GM23248 (cell line): ENCODE measurements at places on chromosomes 12 and 14.
A peak's percentile ranks its signal among the peaks of the same experiment; 100 is the strongest.

- no peak for DNase-seq
Observed at GRCh38 chr12:121620333-121620891, 5.9 kb upstream of the ORAI1 start.

- no peak for DNase-seq
Observed at GRCh38 chr14:102387086-102387485, 24.3 kb downstream of the TECPR2 start.

DNA sequence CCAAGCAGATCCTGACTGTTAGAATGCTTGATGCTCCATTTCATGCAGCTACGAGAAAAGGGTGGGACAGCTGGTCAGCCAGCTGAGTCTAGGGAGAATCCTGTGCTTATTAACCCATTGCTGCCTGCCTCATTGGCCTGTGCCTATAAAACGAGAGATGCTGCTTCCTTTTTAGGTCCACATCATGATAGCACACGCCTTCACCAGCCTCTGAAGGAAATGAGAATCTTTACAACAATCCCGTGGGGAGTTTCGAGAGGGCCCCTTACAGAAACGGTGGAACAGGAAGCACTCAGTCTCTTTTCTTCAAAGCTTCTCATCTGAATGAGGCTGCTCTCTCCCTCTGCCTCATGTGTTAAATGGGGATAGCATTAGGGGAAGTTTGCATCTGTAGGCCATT, 147.3 kb upstream of the RFLNA start:
- DNase-seq, result no peak

- DNase-seq, result no peak
Observed at GRCh38 chr12:28967426-28967825, 181.7 kb upstream of the FAR2 start.

DNA sequence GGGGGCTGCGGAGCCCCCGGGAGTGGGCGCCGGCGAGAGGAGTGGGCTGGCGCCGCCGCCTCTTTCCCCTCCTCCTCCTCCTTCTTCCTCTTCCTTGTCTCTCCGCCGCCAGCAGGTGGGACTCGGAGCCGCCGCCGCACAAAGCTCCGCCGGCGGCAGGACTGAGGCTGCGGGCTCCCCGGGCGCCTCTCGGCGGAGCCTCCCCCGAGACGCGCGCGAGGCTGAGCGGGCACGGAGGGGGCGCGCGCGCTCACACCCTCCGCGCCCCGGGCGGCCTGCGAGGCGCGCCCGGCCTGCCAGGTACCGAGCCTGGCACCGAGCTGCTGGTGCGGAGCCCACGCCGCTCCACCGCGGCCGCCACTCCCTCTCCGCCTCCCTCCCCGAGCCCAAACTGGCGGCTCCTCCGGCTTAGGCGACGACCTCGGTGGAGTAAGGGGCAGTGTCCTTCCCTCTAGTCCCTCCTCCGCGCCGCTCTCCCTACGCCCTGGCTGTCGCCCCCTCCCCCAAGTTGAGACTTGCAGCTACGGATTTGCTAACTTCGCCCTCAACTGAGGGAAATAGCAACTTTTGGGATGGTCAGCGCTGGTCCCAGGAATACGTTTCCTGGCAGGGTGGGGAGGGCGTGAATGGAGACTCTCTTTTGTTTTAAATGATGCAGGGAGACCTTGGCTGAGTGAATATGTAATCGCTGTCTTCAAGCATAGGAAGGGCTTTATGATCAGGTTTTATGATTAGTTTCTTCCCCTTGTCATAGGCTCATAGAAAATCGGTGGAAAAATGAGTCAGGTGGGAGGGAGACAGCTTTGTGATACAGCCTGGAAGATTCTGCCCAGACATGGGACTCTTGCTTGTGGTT, 199.5 kb upstream of the CAND1 start:
- peak; percentile 37 for DNase-seq

- DNase-seq, result peak; percentile 56
Observed at GRCh38 chr14:99192028-99192621, 79.9 kb downstream of the BCL11B start.

DNA sequence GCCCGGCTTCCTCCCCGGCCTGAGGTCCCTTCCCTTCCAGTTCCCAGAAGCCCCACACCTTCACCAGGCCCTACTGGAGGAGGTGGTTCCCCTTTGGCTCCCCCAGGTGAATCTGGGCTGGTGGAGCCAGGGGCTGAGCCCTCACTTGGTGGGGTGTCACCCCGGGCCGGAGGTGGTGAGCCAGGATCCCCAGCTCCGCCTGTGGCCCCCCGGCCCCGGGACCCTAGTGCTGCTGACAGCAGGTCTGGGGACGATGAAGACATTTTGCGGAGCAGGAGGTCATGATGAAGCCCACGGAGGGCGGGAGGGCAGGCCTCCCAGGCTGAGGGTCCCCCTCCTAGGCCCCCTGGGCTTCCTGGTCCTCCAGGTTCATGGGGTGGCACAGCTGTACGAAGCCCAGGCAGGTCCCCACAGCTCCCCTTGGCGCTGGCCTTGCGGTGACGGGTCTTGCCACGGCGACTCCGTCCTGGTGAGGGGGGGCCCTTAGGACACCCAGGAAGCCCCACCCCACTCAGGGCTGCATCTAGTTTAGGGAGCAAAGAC, 16.6 kb downstream of the MAP3K12 start:
- no peak for DNase-seq

DNA sequence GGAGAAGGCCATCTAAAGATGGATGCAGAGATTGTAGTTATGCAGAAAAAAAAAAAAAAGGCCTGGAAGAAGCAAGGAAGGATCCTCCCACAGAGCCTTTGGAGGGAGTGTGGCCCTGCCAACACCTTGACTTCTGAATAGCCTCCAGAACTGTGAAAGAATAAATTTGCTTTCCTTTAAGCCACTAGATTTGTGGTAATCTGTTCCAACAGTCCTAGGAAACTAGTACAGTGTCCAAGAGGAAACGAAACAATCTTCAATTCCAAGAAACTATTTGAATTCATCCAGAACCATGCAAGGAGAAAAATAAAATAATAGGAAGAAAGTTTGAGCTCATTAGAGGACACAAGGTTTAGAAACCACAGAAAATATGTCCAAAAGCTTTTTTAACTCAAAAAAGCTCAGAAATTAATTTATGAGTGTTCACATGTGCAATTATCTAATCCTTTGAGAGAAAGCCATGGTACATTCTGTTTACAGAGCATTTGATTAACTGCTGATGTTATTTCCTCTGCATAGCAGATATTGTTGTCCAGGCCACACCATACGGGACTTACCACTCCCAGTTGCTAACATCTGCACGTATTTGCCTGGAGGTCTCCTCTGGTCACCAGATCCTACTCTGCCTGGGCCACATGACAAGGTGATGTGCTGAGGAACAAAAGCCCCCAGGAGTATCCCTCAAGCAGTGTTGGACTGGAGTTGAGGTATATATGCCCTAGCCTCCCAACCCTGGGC, 30.0 kb upstream of the STAB2 start:
- no peak for DNase-seq

- DNase-seq, result no peak
Observed at GRCh38 chr12:104012331-104012730, 37.7 kb downstream of the GLT8D2 start.

- peak; percentile 69 for DNase-seq
Observed at GRCh38 chr12:57765003-57765697, 1.7 kb downstream of the CYP27B1 start.

DNA sequence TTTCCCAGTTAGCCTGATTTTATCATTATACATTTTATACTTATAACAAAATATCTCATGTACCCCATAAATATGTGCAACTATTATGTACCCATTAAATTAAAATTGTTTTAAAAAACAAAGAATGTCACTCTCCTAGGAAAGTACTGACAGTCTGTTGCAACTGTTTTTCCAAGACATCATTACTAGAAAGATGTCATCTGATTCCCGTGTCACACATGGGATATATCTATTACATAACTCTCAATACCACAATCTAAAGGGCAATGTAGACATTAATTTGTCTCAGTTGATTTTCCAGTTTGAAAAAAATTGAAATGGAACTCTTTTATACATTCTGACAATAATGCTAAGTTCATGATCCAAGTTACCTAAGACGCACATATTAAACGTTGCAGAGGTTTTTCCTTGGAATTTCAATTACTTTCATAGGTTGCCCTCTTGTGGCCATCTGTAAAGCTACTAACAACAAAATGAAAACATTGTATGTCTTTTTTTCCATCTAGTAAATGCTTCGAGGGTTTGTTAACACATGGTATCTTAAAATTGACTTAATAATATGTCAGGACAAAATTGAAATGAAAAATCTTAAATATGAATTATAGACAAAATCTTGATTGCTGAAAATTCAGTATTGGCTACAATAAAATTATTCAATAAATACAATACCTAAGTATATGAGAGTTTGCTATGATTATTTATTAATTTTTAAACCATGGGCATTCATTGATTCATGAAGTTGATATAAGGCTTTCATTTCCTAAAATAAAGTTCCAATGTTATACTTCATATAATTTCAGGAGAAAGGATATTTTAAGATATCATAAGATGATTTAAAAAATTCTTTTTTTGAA, 131.6 kb downstream of the PPFIA2 start:
- DNase-seq, result peak; percentile 77

GRCh38 chr12:42426746-42427145, 100.8 kb downstream of the PPHLN1 start:
- peak; percentile 51 for DNase-seq

- DNase-seq, result no peak
Observed at GRCh38 chr12:51937926-51938325, 13.6 kb upstream of the ACVR1B start.

- DNase-seq, result no peak
Observed at GRCh38 chr14:76431538-76431937, 55.6 kb downstream of the ESRRB start.

- no peak for DNase-seq
Observed at GRCh38 chr12:58347188-58347587, 405.8 kb downstream of the ATP23 start.

DNA sequence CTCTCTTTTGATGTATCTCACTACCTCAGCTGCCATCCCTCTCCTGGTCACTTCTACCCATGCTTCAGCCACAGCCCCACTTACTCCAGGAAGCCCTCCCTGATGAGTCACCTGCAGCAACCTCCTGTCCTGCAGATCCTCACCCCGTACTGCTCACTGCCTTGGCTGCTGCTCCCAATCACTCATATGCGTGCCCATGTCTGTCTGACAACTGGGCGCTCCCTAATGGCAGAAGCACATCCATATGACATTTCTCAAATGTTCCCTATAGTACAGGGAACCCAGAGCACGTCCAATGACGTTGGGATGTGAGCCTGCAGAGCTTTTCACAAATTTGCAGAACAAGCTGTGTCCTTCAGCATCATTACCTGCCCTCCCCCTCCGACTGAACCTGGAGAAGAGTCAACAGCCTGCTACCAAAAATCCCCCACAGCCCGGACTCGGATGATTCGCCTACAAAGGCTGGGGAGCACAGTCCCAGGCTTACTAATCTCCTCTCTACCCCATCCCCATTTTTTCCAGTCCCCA, 90.0 kb downstream of the SINHCAF start:
- DNase-seq, result no peak

DNA sequence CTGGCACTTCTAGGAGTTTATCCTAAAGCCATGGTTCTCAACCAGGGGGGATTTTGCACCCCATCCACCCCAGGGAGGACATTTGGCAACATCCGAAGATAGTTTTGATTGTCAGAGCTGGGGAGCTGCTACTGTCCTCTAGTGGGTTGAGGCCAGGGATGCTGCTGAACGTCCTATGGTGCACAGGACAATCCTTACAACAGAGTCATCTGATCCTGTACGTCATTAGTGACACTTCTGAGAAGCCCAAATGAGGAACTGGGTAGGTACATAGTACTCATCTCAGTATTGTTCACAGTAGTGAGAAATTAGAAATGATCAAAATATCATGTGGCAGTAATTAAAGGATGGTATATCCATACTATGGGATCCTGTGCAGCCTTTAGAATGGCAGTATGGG, 185.1 kb downstream of the CHST11 start:
- DNase-seq, result no peak

GRCh38 chr14:101446387-101446969, 114.8 kb upstream of the DIO3 start:
- DNase-seq, result no peak

- DNase-seq, result peak; percentile 80
Observed at GRCh38 chr12:116539905-116540482, 19.2 kb upstream of the MAP1LC3B2 start.

- DNase-seq, result no peak
Observed at GRCh38 chr12:124605150-124605882, 37.9 kb upstream of the NCOR2 start.

DNA sequence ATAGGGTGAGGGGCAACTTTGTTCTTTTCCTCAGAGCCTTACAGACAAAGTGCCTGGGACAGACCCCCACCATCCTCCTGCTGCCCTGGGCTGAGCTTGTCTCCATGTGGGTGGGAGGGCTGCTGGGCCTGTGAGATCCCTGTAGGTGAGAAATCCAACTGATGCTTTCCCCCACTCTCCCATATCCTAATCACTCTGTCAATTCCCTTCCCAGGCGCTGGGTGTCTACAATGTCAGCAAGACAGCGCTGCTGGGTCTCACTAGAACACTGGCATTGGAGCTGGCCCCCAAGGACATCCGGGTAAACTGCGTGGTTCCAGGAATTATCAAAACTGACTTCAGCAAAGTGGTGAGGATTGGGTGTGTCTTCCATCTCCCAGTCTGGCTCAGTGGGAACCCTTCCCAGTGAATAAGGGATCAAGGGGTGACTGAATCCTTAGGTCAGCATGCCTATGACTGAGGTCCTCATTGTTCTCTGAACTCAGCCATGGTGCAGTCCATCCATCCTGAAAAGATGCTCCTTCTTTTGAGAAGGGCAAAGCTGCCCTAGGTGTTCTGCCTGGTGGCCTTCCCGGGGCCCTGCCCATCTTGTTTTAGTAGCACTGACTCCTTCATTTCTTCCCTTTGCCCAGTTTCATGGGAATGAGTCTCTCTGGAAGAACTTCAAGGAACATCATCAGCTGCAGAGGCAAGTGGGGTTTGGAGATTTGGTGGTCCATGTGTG, 8.2 kb downstream of the DHRS2 start:
- DNase-seq, result no peak

- DNase-seq, result peak; percentile 76
Observed at GRCh38 chr14:74955229-74956026, at the start of gene PGF. TSS of gene PGF (minus strand) at chr14:74955597. CDS start at chr14:74955242, 355 bp downstream.

DNA sequence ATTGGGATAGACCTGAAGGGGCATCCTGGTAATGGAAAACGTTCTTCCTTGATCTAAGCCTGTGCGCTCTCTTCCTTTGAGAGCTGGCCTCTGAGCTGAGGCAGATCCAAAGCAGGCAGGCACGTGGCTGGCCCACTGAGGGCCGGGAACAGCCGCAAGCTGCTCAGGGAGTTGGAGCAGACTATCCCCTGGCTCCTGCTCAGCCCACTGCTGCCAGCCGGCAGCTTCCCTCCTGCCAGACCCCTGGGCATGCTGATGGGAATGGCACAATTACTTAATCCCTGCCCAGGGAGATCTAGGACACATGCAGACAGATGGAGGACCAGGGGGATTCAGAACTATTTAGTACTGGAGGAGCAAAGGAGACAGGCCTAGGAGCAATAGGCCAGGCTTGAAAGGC, 14.4 kb downstream of the NEUROD4 start:
- no peak for DNase-seq
